ENCODE measurements at places on chromosomes 13 and 19.
A peak's percentile ranks its signal among the peaks of the same experiment; 100 is the strongest.

GRCh38 chr19:38015761-38016160 is 108.8 kb downstream of the SIPA1L3 start:
- H3K27ac ChIP-seq: no peak overlapping the region
- DNase-seq: no peak
- H3K4me3 ChIP-seq: no peak overlapping the region

DNA sequence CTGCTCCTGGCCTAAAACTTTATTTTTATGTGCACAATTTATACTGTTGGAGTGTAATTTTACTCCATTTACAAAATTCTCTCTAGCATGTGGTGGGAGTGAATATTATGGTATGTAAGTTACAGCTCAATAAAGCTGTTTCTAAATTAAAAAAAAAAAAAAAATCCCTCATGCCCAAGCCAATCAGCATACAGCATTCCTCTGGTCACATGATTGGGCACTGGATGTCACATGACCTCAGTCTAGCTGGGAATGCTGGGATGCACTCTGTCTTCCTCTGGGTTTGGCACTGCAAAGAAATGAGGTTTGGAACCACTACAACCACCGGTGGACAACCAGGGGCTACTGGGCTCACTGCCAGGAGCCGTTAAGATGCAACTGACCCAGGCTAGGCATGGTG is 67.6 kb downstream of the ZNF557 start:
- H3K27me3 ChIP-seq: no peaks in the 10 kb centered on the region
- peaks cover 15% of the 10 kb centered on the region for H3K36me3 ChIP-seq

- no peaks in the 10 kb centered on the region for H3K36me3 ChIP-seq
- no peaks in the 10 kb centered on the region for H3K27me3 ChIP-seq
- H3K4me1 ChIP-seq: peaks cover 8% of the 10 kb centered on the region
- no peak for DNase-seq
- H3K4me3 ChIP-seq: no peak overlapping the region
These were observed 329.3 kb downstream of the SPRY2 start for GRCh38 chr13:80011448-80012212.

DNA sequence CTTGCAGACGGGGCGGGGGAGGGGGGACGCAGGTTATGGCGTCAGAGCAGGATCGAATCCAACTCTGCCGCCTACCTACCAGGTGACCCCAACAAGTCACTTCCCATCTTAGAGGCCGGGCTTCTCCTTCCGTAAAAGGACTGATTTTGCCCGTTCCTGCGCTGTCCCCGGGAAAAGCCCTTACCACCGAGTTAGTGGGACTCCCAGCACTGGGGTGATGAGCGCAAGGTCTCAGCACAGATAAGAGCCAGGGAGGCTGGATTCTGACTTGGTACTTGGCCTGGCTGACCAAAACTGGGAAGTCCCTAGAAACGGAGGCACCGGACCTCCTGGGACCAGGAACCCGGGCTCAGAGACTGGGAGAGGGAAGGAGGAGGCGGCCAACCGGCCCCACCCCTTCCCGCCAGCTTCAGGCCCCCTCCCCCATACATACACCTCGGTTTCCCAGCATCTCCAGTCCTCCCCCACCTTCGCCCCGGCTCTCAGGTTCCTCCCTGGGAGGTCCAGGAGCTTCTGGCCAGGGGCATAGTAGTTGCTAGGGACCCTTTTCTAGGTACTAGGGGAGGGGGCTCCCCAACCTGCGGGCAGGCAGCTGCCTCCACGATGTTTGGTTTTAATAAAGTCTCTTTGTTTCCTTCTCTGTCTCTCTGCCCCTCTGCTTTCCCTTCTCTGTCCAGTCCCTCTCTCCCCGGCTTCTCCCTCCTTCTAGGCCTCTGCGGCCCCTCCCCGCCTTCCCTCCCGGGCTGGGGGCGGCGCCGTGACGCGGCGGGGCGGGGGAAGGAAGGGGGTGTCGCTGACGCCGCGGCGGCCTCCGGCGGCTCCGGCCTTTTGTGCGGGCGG is at the start of gene GRAMD1A:
Gene GRAMD1A, plus strand, starts transcription at position 826 of the 840 bp plus-strand sequence. CDS start 156 bp downstream, outside the sequence.
- DNase-seq: no peak
- peaks cover 54% of the 10 kb centered on the region for H3K4me1 ChIP-seq
- H3K27ac ChIP-seq: peak within 1 kb of the TSS; percentile 94
- H3K36me3 ChIP-seq: no peaks in the 10 kb centered on the region
- H3K27me3 ChIP-seq: no peaks in the 10 kb centered on the region
- H3K4me3 ChIP-seq: peak within 1 kb of the TSS; percentile 81

- no peak overlapping the region for H3K4me3 ChIP-seq
- H3K27me3 ChIP-seq: no peaks in the 10 kb centered on the region
- H3K4me1 ChIP-seq: peaks cover 4% of the 10 kb centered on the region
- H3K27ac ChIP-seq: no peak overlapping the region
- DNase-seq: no peak
These were observed 66.5 kb downstream of the PAN3 start for GRCh38 chr13:28204690-28205443.

DNA sequence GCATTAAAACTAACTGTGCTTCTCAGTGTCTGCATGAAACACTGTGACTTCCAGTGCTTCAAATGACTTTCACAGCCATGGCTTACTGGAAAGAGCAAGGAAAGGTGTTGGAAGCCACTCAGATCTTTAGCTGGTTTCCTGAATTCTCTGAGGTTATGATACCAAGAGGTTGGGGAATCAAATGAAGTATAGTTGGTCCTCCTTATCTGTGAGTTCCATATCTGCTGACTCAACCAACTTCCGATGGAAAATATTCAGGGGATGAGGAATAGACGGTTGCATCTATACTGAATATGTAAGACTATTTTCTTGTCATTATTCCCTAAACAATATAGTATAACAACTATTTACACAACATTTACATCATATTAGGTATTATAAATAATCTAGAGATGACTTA is 32.4 kb downstream of the EPSTI1 start:
- peaks cover 4% of the 10 kb centered on the region for H3K36me3 ChIP-seq
- H3K4me1 ChIP-seq: peaks cover 14% of the 10 kb centered on the region
- no peaks in the 10 kb centered on the region for H3K27me3 ChIP-seq

DNA sequence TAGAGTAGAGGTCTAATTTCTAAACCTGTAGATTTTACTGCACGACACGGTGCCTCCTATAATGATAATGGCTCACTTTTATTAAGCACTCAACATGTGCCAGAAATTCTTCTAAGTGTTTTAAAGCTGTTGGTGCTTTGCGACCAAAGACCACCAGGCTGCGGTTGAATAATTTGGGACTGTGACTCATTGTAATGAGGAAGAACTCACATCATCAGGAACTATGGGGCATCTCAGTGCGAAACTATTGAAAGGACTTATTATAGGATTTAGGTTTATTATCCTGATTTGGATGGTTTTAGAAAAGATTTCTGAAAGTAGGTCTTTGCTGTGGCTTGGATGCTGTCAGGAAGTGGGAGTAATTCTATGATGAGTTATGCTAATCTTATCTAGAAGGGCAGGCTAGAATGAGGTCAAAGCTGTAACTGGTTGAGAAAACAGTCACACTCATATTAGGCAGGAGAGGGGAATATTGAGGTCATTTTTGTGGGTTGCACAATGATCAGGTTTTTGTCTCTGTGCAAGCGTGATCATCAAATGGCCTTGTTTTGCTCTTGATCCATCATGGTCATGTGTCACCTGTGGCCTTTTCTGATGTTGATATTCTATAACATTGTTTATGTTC is 266.8 kb downstream of the PCDH20 start:
- no peak for DNase-seq
- no peaks in the 10 kb centered on the region for H3K27me3 ChIP-seq
- H3K36me3 ChIP-seq: no peaks in the 10 kb centered on the region
- H3K4me1 ChIP-seq: no peaks in the 10 kb centered on the region
- H3K27ac ChIP-seq: no peak overlapping the region

DNA sequence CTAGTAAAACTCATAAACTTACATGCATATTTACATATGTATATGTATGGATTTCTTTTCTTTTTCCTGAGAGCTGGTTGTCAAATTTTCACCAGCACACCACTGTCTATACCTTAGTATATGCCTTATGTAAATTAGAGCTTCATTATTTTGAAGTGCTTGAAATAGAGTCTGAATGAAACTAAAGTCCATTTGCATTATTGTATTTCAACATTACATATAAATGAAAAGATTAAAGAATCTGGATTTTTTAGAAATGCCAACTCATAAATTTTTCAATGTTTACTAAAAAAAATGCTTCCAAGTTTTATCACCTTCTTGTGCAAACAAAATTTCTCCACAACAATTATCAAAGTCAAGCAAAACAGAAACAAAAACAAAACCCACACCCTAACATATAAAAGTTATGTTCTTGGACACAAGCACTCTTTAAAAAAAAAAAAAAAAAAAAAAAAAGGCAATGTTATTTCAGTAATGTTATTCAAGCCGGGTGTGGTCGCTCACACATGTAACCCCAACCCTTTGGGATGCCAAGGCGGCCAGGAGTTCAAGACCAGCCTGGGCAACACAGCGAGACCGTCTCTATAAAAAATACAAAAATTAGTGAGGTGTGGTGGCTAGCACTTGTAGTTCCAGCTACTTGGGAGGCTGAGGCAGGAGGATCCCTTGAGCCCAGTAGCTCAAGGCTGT is 18.3 kb downstream of the MED26 start:
- H3K27ac ChIP-seq: no peak overlapping the region
- no peaks in the 10 kb centered on the region for H3K27me3 ChIP-seq
- DNase-seq: no peak

DNA sequence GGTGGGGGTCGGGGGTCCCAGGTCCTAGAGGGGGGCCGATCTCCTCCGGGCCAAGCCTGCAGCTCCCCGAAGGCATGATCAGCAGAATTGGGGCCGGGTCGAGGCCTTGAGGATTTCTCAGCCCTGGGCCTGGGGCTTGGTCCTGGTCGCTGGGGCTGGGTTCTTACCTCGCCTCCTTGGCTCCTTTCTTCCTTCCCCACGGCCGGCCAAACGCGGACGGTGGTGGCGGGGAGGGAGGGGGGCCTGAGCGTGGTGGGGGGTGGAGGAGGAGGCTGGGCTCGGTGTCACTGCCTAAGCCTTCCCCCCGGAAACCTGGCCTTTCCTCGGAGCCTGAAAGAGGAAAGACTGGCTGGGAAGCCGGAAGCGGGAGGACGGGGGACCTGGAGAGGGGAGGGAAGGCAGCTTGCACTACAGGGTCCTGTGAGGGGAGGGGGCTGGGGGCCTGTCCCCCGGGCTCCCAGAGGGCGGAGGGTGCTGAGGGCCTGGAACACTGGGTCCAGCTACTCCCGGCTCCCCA is at the start of gene ZNF579:
Gene ZNF579, minus strand, starts transcription at position 221 of the 517 bp plus-strand sequence. CDS start 1,209 bp downstream, outside the sequence.
- H3K4me3 ChIP-seq: peak within 1 kb of the TSS; percentile 97
- no peaks in the 10 kb centered on the region for H3K27me3 ChIP-seq
- DNase-seq: no peak
- H3K4me1 ChIP-seq: peaks cover 30% of the 10 kb centered on the region
- peaks cover 15% of the 10 kb centered on the region for H3K36me3 ChIP-seq

GRCh38 chr13:50422181-50423148 is 407.2 kb downstream of the KCNRG start:
- peaks cover 40% of the 10 kb centered on the region for H3K4me1 ChIP-seq
- no peaks in the 10 kb centered on the region for H3K27me3 ChIP-seq
- H3K36me3 ChIP-seq: no peaks in the 10 kb centered on the region

DNA sequence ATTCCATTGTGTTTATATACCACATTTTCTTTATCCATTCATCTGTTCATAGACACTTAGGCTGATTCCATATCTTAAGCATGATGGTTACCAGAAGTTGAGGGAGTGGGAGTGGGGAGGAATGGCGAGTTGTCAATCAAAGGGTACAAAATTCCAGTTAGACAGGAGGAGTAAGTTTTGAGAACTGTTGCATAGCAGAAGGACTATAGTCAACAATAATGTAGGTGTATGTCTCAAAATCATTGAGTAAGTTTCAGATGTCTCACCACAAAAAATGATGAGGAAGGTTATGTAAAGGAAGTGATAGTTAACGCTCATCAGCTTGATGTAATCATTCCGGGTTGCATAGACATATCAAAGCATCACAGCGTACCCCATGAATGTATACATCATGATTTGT is 4.6 kb upstream of the UBL3 start:
- peaks cover 11% of the 10 kb centered on the region for H3K4me1 ChIP-seq
- no peak overlapping the region for H3K4me3 ChIP-seq
- H3K27me3 ChIP-seq: no peaks in the 10 kb centered on the region
- no peak for DNase-seq

- H3K27me3 ChIP-seq: no peaks in the 10 kb centered on the region
- H3K4me3 ChIP-seq: no peak overlapping the region
- no peak overlapping the region for H3K27ac ChIP-seq
- H3K36me3 ChIP-seq: no peaks in the 10 kb centered on the region
- peaks cover 29% of the 10 kb centered on the region for H3K4me1 ChIP-seq
- no peak for DNase-seq
These were observed 1246.5 kb downstream of the UQCRFS1 start for GRCh38 chr19:27966390-27966816.

GRCh38 chr13:48181482-48182145 is 51.4 kb upstream of the ITM2B start:
- H3K27ac ChIP-seq: no peak overlapping the region
- H3K4me1 ChIP-seq: peaks cover 4% of the 10 kb centered on the region
- no peak for DNase-seq
- peaks cover 2% of the 10 kb centered on the region for H3K27me3 ChIP-seq

GRCh38 chr19:6906559-6907060 is 19.2 kb downstream of the ADGRE1 start:
- H3K4me3 ChIP-seq: no peak overlapping the region
- no peak overlapping the region for H3K27ac ChIP-seq
- H3K27me3 ChIP-seq: no peaks in the 10 kb centered on the region
- H3K4me1 ChIP-seq: no peaks in the 10 kb centered on the region
- DNase-seq: no peak

DNA sequence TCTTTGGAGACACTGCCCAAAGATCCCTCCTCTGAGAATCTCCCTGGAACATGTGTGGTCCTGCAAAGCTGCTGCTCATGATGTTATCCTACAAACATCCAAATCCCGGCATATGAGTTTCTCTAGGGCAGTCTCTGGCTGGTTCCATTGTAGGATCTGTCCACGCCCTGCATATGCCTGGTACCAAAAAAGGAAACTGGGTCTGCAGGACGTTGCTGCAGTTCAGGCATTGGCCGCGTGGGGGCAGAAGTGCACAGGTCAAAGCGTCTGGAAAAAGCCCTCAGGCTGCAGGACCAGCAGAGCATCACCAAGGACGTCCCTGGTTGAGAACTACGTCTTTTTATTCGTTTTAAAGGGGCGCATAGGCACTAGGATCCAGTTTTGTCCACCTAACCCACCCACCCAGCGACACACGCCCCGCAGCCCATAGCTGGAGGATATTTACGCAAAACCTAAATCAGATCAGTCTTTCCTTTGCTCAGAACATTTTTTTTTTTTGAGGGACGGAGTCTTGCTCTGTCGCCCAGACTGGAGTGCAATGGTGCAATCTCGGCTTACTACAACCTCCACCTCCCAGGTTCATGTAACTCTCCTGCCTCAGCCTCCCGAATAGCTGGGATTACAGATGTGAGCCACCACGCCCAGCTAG is 12.9 kb upstream of the ZNF564 start:
- no peaks in the 10 kb centered on the region for H3K27me3 ChIP-seq
- peaks cover 6% of the 10 kb centered on the region for H3K4me1 ChIP-seq
- H3K4me3 ChIP-seq: peak overlapping the region; percentile 2
- DNase-seq: peak; percentile 72
